ENCODE measurements at places on chromosomes 3 and 15. TPM values are rescaled to one million over a fixed set of nuclear protein-coding genes. Genes with fewer than 3 reads are reported as not detected.
A peak's percentile ranks its signal among the peaks of the same experiment; 100 is the strongest.

Gene ARHGAP11A
- total RNA-seq = 28.6 TPM

- DNase-seq = no peak
Measured at GRCh38 chr15:83893308-83893707, 239.4 kb downstream of the ADAMTSL3 start.

- peak; percentile 35 for DNase-seq
Measured at GRCh38 chr15:57890351-57890750, 175.2 kb downstream of the ALDH1A2 start.

DNA sequence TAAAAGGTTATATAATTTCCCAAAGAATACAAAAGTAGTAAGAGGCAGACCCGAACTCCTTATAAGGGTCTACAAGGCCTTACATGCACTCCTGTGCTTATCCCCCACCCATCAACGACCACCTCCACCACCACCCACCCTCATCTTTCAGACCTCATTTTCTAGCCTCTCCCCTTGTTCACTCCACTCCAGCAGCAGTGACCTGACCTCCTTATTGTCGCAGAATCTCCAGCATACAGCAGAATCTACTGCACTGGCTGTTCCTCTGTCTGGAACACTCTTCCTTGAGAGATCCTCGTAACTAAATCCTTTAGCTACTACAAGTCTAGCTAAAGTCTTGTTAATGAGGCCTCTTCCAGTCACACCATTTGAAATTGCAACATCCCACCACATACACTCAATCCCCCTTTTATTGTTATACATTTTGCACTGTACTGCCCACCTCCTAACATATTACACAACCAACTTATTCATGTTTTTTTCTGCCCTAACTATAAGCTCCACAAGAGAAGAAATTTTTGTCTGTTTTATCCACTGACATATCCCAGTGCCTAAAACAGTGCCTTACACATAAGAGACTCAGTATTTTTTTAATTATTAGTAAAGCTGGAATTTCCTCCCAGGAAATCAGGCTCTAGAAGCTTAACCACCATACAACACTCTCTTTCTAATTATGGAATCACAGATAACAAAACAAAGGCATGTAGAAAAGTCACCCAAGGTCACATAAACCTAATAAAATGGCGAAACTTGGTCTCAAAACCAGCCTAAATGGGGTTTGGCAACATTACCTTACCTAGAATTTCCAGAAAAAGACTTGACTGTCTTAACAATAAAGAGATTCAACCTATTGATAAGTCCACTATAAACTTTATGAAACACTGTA lies 40.2 kb downstream of the ZNF148 start:
- no peak for DNase-seq

DNA sequence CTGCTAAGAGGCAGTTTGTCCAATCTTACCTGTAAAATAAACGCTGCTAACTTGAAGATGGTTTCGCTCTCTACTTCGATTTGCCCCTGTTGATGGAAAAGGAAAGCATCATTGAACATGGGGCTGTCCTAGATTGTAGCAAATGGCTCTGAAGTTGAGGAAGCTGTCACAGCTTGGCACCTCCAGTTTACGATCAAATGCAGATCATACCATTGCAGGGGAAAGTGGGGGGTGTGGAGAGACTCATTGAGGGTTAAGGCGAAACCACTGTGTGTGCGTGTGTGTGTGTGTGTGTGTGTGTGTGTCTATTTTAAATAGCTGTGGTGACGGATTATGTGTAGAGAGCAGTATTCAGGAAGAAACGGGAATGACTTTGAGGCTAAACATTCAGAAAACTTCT lies 127.6 kb upstream of the LMOD3 start:
- no peak for DNase-seq
